Left ventricle myocardium inferior (tissue), 1 donor: ENCODE measurements at places on chromosomes 7 and 10.

DNA sequence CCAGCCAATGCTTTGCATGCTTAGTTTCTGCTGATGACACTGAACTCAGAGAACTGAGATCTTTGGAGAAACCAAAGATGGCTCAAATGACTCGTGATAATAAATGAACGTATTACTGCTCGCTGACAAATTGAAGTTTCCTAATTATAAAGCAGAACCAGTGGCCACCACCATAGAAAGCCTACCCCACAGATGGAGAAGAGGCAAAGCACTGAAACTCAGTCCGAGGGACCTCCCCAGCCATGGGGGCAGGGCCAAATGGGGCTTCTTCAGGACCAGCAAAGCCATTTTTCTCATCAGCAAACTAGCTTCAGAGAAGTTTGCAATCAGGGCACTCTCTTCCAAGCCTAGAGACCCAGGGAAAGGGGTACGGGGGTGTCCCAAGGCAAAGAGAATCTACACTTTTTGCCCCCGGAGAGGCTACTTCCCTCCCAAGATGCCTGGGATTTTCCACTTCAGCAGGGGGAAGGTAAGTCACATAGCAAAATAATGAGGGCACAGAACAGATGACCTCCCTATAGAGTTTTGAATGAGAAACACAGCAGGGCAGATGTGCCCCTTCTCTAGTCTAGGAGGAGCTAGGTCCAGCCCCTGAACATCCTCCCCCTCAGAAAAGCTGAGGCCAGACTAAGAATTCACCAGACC is 4.3 kb upstream of the IL6 start:
- no peak for DNase-seq

DNA sequence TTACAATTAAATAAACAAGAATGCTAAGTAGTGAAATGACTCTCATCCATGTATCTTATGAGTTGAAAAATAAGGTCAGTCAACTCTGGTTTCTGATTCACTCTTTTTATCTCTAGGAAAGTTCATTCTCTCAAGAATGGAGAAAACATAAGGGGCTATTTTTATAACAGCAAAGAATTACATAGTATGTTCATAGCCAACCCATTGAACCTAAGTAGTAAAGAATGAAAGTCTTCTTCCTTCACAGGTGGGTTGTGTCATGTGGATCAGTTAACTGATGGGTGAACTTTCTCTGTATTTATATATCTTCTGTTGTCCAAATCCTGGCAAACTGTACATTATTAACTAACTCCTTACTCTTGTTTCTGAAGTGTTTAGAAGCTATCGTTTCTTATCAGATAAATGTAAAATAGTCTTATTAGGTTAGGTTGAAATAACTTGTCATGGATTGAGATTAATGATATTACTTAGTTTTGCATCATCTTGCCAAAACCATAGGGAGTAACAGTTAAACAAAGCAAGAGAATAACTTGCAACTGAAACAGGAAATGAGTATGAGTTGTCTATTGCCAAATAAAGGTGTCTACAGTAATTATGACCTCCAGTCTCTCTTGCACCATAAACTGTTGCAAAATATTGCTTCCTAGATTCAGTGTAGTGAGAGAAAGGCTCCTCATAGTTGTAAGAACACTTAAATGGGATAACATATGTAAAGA is 86.8 kb downstream of the ANKRD7 start:
- DNase-seq: no peak

DNA sequence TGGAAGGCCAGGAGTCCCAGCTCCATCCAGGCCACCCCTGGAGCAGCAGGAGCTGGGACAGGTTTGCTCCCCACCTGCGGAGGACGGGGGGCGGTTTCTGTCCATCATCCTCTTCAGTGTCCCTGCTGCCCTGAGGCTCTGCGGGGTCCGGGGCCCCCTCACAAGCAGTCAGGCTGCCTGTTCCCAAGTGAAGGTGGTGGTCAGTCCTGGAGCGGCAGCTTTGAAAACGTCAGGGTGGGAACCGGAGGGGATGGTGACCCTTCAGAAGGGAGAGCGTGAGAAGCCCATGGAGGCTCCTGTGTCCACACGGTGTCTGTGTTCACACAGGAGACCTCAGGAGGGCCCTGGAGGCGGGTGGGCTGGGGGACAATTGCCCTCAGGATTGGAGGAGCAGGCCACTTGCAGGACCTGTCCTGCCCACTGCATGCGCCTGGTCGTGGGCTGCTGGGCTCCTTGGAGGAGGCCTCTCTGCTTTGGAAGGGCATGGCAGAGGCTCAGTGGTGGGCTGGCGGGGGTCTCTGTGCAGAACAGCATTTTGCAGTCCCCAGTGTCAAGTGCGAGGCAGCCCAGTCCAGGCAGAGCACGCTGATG is 49.3 kb upstream of the INPP5A start:
- DNase-seq: no peak

DNA sequence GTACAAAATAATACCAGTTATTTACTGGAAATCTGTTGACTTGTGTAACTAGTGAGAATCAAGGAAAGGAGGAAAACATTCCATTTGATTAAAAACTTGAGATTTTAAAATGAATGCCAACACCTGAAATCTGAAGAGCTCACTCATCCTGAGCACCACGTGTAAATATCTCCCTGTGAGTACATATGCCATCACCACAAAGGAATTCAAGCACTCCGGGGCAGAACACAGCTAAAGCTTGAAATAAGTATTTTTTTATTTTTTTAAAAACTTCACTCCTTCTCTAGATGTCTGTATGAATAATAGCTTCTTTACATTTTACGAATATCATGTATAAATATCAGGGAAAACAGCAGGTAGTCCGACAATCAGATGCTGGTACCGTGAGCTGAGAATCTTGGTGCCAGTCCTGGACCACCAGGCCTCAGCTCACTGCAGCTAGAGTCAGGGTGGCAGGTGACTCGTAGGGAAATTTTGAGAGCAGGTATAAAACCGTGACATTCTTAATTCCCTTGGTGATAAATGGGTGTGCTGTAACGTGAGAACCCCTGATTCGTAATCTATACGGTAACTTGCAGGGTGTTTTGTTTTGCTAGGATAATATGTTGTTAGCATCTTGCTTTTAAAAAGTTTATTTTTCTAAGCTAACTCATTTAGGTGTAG is 12.7 kb downstream of the LMTK2 start:
- no peak for DNase-seq

DNA sequence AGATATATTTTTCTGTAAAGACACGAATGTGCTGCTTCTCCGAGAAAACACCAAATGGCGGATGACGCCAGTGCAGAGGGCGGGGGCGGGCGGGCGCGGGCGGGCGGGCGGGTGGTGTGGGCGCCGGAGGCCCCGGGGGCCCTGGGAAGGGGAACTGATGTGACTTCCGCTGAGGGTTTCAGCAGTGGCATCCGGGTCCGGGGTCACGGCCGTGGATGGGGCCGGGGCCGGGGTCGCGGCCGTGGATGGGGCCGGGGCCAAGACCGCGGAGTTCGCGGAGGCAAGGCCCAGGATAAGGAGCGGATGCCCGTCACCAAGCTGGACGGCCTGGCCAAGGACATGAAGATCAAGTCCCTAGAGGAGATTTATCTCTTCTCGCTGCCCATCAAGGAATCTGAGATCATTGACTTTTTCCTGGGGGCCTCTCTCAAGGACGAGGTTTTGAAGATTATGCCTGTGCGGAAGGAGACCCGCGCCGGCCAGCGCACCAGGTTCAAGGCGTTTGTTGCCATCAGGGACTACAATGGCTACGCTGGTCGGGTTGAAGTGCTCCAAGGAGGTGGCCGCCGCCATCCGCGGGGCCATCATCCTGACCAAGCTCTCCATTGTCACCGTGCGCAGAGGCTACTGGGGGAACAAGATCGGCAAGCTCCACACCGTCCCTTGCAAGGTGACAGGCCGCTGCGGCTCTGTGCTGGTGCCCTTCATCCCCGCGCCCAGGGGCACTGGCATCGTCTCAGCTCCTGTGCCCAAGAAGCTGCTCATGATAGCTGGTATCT is 20.3 kb upstream of the IGF2BP3 start:
- DNase-seq: peak; percentile 50

- DNase-seq: no peak
Measured at GRCh38 chr10:66680886-66681285, 244.9 kb upstream of the LRRTM3 start.

- peak; percentile 30 for DNase-seq
Measured at GRCh38 chr10:114021154-114021553, 22.5 kb upstream of the ADRB1 start.

DNA sequence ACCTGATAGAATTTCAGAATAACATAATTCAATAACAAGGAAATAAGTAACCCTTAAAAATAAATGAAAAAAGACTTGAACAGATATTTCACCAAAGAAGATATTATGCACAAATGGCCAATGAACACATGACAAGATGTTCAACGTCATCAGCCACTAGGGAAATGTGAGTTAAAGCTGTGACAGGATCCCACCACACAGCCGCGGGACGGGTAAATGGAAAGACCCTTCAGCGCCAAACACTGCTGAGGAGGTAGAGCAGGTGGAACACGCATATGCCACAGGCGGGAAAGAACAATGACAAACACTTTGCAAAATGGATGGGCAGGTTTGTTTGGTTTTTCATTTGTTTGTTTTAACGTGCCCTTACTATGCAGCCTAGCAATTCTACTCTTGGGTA is 86.1 kb upstream of the RNF32 start:
- no peak for DNase-seq

DNA sequence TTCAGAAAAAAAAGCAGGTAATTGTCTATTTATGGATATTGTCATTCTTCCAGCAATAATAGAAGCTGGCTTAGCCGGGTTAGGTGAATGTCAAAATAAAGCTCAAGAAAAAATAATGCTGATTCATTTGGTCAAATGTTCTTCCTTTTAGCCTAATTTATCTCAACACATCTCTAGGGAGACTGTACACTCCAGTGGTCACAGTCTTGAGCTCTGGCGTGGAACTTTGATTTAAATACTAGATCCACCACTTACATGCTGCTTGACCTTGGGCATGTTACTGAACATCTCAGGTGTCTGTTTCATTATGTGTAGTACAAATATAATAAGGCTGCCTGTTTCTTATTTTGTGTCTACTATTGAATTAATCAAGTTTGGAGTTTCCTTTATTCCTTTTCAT is 22.0 kb downstream of the PRTFDC1 start:
- DNase-seq: no peak

GRCh38 chr7:42292991-42293521 is 56.0 kb upstream of the GLI3 start:
- no peak for DNase-seq

- DNase-seq: no peak
Measured at GRCh38 chr7:155810770-155811559, 1.3 kb downstream of the SHH start.

DNA sequence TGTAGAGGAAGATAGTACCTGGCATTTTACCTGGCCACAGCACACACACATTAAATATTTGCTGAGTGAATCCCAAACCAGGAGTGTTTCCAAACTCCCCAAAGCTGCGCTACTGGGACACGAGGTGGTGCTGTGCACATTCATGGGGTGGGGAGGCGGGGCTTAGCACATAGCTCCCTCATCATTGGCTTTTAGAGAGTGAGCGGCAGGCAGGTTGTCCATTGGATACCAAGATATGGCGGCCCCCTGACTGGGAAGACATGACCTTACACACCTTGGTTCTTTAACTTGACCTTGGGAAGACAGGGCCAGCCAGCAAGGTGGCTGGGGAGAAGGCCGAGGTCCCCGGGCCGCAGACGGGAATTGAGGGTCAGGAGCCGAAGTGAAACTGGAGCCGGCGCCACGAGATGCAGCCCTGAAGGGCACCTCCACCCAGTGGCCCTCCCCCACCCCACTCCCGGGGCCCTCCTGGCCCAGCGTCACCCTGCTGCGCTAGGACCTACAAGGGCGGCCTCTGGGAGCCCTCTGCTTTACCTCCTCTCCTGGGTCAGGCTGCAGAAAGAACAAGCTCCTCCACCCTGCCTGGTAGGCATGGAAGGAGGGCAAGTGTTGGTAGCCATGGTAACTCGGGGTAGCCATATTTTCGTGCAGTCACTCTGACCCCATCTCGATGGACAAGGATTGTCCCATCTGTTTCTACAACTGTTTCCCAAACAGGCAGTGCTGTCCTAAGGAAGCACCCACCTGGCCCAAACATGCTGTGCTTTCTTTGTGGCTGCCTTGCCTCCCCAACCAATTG is 24.0 kb downstream of the TMEM176A start:
- no peak for DNase-seq

GRCh38 chr10:77080361-77081027 is 557.1 kb downstream of the KCNMA1 start:
- DNase-seq: no peak

DNA sequence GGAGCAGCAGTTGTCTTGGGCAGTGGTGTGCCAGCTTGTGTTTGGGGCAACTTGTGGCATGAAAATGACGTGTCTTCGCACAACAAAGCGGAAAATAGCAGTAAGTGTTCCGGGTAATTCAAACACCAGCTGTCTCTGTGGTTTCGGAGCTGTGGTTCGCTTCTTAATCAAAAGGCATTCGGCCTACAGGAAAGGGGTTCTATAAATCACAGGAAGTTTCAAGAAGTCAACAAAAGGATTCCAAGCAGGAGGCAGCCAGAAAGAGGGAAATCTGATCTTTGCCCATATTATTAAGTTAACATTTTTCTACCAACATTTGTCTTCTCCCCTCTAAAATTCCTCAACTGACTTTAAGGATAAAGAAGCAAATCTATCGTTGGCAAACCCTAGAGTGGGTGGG is 353.4 kb downstream of the FGFR2 start:
- no peak for DNase-seq

- no peak for DNase-seq
Measured at GRCh38 chr7:74405899-74406512, 47.7 kb upstream of the GTF2IRD1 start.

DNA sequence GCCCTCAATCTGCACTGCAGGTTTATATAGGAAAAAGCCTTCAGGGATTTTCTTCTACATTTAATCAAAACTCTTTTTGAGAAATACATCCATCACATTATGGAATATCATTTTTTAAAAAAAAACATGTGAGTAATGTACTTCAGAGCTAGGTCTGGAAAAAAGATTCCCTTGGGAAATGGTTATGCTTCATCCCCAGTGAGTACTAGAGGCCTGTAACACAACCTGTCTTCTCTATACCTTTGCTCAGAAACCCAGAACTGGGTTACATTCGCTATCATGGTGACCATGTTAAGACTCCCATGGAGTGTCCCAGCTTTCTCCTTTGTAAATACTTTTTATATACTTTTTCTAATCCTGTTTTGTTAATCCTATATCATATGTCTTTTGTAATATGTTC is 186.9 kb downstream of the LRRTM3 start:
- no peak for DNase-seq

DNA sequence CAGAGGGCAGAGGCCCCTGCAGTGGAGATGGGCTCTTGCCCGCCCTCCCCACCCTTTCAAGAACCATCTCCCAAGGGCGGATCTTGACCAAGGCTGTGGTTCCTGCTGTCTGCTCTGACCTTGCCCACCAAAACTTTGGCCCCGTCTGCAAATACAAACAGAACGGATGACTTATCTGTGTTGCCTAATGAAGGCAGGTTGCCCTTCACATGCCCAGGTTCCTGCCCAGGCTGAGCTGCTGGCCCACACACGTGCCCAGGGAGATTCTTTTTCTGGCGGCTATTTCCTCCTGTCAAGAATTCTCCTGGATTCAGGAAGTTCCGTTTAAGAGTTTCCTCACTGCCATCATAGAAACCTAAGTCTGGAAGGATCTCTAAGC is 78.3 kb downstream of the PROSER2 start:
- no peak for DNase-seq
